ENCODE measurements at places on chromosomes 7 and 10. TPM values are rescaled to one million over a fixed set of nuclear protein-coding genes. Genes with fewer than 3 reads are reported as not detected.

ZNF117 gene
- 6.5 TPM for total RNA-seq

IFRD1 gene
- total RNA-seq = 35.4 TPM

GIMAP8 gene
- 104 TPM for total RNA-seq

PRR15 gene
- 0.15 TPM for total RNA-seq

PSD gene
- total RNA-seq = under 0.01 TPM

ZNF277 gene
- 59.4 TPM for total RNA-seq

FAM25A gene
- not detected for total RNA-seq

SHLD2 gene
- 35.1 TPM for total RNA-seq

CC2D2B gene
- total RNA-seq = 0.32 TPM

OR2A42 gene
- total RNA-seq = not detected

CALCR gene
- not detected for total RNA-seq

FANK1 gene
- 1.6 TPM for total RNA-seq

MDFIC gene
- 18.7 TPM for total RNA-seq

RHOBTB1 gene
- 33.1 TPM for total RNA-seq

AASS gene
- 62.9 TPM for total RNA-seq
